ENCODE measurements at places on chromosomes 5 and 9.

GRCh38 chr9:114355821-114356220, 26.2 kb downstream of the ORM2 start:
- no peak for DNase-seq

GRCh38 chr9:123387686-123388085, 31.7 kb downstream of the CRB2 start:
- DNase-seq: no peak

GRCh38 chr5:109947667-109948066, 257.9 kb downstream of the MAN2A1 start:
- DNase-seq: no peak

DNA sequence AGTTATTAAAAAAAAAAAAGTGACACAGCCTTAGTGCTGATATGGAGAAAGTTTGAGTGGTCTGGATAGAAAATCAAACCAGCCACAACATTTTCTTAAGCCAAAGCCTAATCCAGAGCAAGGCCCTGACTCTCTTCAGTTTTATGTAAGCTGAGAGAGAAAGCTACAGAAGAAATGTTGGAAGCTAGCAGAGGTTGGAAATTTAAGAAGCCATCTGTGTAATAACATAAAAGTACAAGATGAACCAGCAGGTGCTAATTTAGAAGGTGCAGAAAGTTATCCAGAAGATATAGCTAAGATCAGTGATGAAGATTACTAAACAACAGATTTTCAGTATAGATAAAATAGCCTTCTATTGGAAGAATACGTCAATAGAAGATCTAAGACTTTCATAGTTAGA, 102.9 kb downstream of the GHR start:
- no peak for DNase-seq

DNA sequence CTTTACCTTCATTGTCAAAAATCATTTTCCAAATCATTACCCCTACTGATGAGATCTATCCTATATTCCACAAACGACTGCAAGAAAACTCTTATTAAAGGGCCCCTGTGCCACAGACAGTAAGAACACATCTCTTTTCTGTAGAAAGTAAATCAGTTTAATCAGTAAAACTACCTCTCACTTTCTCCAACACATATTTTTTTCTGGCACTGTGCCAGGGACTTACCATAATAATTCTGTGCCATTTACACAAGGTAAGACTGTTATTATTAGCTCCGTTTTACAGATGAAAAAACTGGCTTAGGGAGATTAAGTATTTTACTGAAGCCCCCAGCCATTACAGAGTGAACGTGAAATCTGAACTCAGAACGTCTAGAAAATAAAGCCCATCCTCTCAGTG, 587.0 kb upstream of the COX7C start:
- no peak for DNase-seq
